Esophagus squamous epithelium (tissue), 5 donors: ENCODE measurements at places on chromosomes 12 and 14.

DNA sequence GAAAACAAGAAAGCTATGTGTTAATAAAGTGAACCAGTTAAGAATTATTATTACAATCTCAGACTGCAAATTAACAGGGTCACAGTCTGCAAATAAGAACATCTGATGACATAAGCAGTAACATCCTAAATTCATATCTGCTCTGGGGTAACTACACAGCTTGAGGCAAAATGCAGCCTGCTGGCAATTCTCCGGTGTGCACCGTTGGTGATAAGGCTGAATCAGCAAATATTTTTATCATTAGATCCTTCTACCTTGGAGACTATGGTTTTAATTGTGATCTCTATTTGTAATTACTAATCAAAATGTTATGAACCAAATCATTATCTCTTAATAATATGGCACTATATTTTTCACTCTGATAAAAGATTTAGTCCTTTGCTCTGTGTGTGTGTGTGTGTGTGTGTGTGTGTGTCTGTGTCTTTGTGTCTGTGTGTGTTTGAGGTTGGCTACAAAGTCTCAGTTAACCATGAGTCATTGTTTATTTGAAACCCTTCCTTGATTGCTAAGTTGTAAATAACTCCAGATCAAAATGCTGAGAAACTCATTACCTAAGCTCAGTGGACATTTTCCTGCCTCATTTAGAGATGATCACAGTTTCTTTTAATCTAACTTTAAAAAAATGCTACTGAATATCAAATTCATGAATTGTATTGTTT is 442.6 kb downstream of the GXYLT1 start:
- no peak for DNase-seq

DNA sequence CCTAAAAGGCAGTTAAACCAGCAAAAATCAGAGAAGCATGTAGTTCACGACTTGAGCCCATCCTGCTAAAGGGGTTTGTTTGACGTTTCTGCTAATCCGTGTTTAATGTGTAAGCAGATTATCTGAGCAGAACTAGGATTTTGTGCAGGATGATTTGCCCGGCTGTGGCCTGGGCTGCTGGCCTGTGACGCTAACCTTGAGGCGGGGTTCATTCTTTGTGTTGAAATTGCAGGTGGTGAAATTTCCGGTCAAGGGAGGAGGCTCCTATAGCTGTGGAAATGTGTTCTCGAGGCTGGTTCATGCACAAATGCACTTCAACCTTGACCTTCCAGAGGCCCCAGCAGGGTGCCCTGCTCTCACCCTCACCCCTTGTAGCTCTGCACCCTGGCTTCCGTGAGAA is 63.7 kb downstream of the SLC24A4 start:
- DNase-seq = no peak

GRCh38 chr12:87094356-87094755 is 838.2 kb upstream of the MGAT4C start:
- no peak for DNase-seq

- no peak for DNase-seq
Measured at GRCh38 chr14:104700225-104700651, 10.8 kb downstream of the INF2 start.

- DNase-seq = no peak
Measured at GRCh38 chr12:26135010-26135420, 10.2 kb upstream of the BHLHE41 start.

DNA sequence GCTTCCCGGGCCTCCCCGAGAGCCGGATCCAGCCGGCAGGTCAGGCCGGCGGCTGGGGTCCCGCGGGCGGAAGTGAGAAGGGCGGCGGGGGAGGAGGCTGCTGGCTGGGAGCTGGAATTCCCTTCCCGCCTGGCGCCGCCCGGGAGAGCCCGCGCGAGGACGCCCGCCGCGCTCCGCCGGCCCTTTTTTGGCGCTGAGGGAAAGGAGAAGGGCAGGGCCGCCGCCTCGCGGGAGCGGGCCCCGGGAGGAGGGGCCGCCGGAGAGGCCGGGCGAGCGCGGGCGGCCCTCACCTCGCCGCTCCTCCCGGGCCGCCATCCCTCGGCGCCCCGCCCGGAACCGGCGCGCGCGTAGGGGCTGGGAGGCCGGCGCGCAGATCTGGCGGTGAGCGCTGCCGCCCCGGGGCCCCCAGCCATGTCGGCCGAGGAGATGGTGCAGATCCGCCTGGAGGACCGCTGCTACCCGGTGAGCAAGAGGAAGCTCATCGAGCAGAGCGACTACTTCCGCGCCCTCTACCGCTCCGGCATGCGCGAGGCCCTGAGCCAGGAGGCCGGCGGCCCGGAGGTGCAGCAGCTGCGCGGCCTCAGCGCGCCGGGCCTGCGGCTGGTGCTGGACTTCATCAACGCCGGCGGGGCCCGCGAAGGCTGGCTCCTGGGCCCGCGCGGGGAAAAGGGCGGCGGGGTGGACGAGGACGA is at the start of the genes KLHL42 and MANSC4:
Gene KLHL42 (plus strand): TSS at position 314 of the 692 bp plus-strand sequence. CDS start 98 bp downstream, at position 412.
Gene MANSC4 (minus strand): TSS at position 317 of the 692 bp plus-strand sequence. CDS start 8,960 bp downstream, outside the sequence.
- DNase-seq = no peak

- no peak for DNase-seq
Measured at GRCh38 chr14:21201732-21202462, 46.0 kb upstream of the OR5AU1 start.

- no peak for DNase-seq
Measured at GRCh38 chr12:56537546-56537945, 15.9 kb downstream of the RBMS2 start.
